ENCODE measurements at places on chromosomes 11 and 22.

DNA sequence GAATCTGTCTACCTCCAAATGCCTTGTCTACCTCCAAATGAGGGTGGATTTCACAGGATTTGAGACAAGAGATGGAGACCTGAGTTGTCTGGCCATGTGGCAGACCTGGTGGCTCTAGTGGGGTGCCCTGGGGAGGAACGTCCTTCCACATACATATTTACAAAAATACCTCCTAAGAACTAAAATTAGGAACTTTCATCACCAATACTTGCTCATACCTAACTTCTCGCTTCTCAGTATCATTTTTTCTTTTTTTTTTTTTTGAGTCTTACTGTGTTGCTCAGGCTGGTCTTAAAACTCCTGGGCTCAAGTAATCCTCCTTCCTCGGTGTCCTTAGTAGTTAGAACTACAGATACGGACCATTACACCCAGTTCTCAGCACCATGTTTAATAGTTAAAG is 117.9 kb downstream of the MED15 start:
- no peak for DNase-seq

DNA sequence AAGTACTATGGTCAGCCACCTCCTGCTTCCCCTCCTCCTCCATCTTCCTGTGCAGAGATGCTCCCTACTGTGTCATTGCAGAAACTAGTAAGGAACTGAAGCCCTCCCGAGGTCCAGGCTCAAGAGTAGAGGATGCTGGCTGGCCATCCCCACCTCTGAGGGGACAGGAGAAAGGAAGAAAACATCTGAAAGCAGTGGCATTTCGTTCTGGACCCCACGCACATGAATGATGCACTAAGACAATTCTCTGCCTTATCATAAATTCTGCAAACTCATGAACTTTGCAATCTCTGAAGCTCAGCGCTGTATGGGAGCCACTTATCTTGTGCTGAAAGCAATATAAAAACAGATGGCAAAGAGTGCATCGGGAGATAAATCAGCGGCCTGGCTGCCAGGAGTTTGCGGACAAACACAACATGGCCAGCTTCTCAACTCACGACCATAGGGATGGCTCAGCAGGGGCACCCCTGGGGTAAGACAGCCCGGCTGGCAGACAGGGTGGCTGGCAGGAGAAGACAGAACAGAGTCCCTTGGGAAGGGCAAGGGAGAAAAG is 306.4 kb downstream of the NXPE2 start:
- no peak for DNase-seq

- DNase-seq, result no peak
Observed at GRCh38 chr22:24836282-24836681, 30.3 kb downstream of the SGSM1 start.

DNA sequence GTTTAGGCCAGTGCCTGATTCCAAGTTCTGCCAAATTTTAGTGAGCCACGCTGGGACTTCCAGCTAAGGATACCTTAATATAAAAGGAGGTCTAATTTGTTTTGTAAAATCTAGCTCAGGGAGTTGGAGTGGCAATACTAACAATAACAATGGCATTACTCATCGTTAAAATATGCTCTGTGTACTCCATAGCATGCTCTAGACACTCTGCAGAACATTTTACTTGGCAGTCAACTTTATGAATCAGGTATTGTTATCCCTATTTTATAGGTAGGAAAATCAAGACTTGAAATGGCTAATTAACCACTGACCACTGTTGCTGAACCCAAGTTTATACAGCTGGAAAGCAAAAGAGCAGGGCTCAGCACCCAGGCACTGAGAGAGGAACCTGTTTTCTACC is 485.0 kb upstream of the KIRREL3 start:
- no peak for DNase-seq

DNA sequence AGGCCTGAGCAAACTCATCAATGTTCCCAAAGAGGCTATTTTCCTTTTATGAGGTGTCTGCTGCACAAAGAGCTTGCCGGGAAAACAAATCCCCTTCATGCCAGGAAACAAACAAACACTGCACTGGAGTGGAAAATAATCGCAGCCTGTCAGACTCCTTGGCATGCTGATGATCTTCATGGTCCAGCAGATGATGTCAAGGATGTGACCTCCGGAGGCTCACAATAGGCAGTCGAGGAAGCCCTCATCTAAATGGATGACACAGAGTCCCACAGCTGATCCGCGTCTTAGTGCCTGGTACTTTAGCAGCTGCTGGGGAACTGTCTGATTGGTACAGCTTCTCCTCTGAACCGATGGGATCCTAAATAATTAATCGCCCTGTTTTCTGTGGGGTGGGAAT is 187.6 kb downstream of the TENM4 start:
- no peak for DNase-seq

- DNase-seq, result no peak
Observed at GRCh38 chr11:11985954-11986949, 22.2 kb downstream of the DKK3 start.

- no peak for DNase-seq
Observed at GRCh38 chr11:27242591-27242990, 120.4 kb downstream of the CCDC34 start.

- DNase-seq, result no peak
Observed at GRCh38 chr22:19149991-19150390, at the start of gene GSC2. Gene GSC2 (minus strand): TSS chr22:19150292. CDS start chr22:19150283, 9 bp downstream.

Measured in ACHN (cell line).